ENCODE measurements at places on chromosomes 2 and 18.

GRCh38 chr2:30732876-30733275 is 74.4 kb downstream of the CAPN13 start:
- DNase-seq = no peak

DNA sequence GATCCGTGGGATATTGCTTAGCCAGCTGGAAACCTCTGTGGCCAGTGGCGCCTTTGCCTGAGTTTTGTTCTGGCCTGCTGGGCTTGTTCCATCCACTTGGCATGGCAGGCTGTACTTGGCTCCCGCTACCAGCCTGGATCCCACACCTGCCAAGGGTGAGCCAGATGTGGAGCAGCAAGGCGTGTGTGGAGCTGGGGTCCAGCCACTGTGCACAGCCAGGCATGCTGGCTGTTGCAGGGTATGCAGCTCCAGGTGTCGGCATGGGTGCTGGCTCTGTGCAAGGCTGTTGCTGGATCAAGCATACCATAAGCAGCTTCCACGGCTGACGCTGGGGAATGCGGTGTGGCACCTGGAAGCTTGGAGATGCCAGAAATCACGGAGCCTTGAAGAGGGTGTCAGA is 34.5 kb downstream of the PTPN4 start:
- no peak for DNase-seq

- DNase-seq = no peak
Observed at GRCh38 chr2:23681356-23682140, 245.4 kb downstream of the ATAD2B start.

DNA sequence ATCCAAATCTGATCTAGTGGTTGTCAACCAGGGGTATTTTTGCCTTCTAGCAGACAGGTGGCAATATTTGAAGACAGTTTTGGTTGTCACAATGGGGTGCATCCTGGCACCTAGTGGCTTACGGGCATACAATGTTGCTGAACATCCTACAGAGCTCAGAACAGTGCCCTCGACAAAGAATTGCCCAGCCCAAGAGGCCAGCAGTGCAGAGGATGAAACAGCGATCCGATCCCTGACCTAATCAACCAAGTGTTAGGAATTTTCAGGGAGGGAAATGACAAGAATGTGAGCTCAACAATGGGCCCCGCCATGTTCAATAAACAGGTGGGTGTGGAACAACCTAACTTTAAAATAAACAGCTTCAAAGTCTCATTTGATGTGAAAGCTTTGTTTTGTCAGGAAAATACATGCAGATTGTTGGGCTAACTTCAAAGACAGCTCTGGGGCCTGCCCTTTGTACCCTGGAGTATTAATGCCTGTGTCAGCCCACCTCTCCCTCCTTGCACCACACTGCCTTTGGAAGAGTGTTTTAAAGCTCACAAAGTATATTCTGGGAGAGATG is 22.5 kb upstream of the SCYGR5 start:
- no peak for DNase-seq

DNA sequence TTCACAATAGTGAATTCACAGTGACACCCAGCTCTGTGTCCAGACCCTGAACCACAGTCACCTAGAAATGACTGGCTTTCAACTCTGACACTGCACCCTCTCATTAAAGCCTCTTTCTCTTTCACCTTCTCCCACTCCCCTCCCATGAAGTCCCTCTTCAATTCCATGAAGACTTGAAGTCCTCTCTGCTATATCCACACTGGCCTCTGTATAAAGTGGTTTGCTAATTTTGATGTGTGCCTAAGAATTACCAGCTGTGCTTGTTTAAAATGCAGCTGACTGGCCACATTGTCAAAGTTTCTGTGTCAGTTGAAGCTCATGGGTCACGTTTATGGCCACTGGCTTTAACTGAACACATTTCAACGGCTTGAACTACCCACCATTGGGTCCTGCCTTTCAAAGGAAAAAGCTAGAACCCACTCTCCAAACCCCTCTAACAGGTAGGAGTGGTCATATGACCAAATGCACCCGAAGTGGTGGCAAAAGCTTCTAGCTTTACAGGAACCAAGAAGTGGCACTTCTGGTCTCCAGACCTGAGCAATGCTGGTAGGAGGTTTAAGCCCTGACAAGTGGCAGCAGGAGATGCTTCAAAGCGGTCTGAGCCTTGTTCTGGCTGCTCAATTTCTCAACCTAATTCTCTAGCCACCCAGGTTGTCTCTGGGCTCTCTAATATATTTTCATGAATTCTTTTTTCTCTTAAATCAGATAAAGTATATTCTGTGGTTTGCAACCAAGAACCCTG is 34.2 kb downstream of the B4GALT6 start:
- DNase-seq = peak; percentile 31

GRCh38 chr2:73176205-73176880 is 26.0 kb upstream of the NOTO start:
- peak; percentile 77 for DNase-seq

- no peak for DNase-seq
Observed at GRCh38 chr2:69225933-69226332, 161.1 kb downstream of the GFPT1 start.

GRCh38 chr2:17752892-17753802 is 463 bp downstream of the SMC6 start:
- DNase-seq = peak; percentile 70

GRCh38 chr2:85164145-85164569 is 31.0 kb downstream of the TCF7L1 start:
- DNase-seq = no peak

DNA sequence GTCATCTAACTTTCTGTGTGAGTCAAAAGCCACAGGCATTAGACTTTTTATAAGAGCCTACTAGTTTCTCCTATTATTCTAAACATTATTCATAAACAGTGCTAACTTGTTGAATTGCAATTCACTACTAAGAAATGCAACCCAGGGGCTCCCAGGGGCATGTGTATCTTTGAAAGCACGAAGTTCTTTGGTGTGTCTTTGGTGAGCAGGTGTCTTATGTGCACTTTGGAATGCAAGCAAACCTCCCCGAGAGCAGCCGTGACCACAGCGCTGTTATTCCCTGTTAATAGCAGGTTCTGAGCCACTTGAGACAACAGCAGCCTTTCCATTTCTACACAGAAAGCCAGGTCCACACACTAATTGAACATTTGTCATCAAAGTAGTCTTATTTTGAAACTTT is 123.5 kb downstream of the PRKRA start:
- DNase-seq = no peak

DNA sequence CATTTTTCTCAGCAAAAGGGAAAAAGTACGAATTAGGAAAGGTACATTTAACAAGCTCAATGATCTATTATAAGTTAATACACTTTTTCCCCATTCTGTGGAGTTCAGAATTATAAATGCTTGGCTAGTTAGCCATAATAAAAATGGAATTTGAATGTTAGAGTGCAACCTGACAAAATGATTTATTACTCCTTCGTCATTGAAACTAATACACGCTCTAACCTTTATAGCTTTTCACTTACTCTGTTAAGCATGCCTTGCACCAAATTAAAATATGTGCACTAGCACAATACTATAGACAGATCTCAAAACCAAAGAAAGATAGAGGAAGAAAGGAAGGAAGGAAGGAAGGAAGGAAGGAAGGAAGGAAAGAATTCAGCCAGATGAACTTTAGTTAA is 46.1 kb upstream of the FRZB start:
- no peak for DNase-seq

DNA sequence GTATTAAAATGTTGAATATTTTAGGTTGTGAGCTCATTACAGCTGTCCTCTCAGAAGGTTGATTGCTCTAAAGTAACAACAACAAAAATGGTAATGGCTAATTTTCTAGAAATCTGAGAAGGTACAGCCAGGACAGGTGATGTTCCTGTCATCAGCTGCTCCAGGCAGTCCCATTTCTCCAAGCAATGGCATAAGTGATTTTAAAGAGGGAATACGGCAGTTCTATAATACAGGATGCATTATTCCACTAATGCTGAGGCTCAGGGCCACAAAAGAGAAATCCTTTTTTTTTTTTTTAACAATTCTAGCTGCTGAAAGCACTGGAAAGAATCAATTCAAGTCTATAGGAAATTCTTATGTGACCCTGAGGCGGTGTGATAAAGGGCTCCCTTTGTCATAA is 199.9 kb downstream of the PMAIP1 start:
- no peak for DNase-seq

DNA sequence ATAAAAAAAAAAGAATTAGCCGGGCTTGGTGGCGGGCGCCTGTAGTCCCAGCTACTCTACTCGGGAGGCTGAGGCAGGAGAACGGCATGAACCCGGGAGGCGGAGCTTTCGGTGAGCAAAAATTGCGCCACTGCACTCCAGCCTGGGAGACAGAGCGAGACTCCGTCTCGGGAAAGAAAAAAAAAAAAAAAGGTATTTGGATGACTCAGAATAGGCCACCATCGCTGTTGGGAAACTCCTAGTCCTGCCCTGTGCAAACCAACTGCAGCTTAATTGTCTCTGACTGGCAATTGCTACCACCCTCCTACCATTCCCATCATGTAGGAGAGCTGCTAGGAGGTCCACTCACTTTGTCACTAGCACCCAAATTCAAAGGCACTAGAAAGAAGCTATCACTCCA is 43.5 kb downstream of the ATP8B1 start:
- DNase-seq = no peak

DNA sequence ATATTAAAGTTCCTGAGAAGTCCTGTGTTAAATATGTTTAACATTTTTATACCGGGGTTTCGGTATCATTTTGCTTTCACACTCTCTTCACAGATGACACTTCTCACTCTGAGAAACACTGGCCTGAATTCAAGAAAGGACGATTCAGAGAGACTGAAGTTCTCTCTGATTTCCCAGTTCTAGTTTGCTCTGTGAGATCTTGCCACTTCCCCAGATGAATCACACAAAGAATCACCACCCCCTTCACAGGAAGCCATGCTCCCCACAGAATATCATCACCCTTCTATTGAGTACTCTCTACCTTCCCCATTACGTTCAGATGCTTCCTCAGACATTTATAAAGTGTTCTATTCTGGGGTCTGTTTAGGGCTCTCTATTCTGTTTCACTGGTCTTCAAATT is 16.1 kb upstream of the CD207 start:
- no peak for DNase-seq

DNA sequence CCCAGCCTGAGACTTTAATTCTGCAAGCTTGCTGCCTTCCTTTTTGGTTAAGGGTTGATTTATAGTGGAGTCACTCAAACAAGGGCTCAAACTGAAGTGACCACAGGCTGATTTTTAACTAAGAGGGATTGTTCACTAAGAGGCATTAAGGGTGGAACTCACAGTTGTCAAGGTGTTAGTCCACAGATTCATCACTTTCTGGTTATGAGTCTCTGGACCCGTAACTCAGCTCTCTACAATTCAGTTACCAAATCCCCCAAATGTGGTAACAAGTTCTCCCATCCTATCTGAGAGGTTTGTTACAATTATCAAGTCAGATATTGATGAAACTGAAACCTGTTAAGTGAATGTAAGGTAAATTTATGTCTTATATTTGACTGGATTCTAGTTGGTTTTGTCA is 185.9 kb upstream of the KLHL14 start:
- DNase-seq = no peak

- no peak for DNase-seq
Observed at GRCh38 chr2:38170067-38170466, 94.1 kb upstream of the CYP1B1 start.

GRCh38 chr2:72198532-72199241 is 51.0 kb upstream of the CYP26B1 start:
- no peak for DNase-seq

GRCh38 chr2:134278553-134278952 is 24.7 kb downstream of the MGAT5 start:
- no peak for DNase-seq

GRCh38 chr18:64185987-64186386 is 37.1 kb upstream of the LINC00305 start:
- no peak for DNase-seq

DNA sequence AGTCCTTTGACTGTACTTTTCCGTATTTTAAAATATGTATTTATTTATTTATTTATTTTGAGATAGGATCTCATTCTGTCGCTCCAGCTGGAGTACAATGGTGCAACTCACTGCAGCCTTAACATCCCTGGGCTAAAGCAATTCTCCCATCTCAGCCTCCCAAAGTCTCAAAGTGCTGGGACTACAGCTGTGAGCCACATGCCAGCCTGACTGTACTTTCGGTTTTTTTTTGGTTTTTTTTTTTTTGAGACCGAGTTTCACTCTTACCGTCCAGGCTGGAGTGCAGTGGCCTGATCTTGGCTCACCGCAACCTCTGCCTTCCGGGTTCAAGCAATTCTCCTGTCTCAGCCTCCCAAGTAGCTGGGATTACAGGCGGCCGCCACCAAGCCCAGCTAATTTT is 28.9 kb upstream of the CCNYL1 start:
- DNase-seq = no peak

DNA sequence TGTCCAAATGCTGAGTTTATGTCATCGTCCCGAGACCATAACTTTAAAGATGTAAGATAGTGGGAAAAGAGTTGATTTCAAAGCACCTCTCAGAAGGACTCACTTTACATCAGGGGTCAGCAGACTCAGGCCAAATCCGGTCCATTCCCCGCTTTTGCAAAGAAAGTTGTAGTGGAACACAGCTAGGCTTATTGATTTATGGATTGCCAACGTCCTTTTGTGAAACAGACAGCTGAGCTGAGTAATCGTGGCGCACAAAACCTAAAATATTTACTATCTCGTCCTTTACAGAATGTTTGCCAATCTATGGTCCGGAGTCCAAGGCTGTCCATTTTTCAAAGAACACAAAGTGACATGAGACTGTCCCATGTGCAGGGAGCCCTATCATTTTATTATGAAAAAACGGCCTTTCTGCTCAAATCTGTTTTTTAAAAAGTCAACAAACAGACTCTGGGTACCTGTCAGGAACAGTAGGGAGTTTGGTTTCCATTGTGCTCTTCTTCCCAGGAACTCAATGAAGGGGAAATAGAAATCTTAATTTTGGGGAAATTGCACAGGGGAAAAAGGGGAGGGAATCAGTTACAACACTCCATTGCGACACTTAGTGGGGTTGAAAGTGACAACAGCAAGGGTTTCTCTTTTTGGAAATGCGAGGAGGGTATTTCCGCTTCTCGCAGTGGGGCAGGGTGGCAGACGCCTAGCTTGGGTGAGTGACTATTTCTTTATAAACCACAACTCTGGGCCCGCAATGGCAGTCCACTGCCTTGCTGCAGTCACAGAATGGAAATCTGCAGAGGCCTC is at the start of gene IL1RN:
TSS of gene IL1RN (plus strand) at position 754 of the 801 bp plus-strand sequence. CDS start at position 781, 27 bp downstream.
- no peak for DNase-seq

DNA sequence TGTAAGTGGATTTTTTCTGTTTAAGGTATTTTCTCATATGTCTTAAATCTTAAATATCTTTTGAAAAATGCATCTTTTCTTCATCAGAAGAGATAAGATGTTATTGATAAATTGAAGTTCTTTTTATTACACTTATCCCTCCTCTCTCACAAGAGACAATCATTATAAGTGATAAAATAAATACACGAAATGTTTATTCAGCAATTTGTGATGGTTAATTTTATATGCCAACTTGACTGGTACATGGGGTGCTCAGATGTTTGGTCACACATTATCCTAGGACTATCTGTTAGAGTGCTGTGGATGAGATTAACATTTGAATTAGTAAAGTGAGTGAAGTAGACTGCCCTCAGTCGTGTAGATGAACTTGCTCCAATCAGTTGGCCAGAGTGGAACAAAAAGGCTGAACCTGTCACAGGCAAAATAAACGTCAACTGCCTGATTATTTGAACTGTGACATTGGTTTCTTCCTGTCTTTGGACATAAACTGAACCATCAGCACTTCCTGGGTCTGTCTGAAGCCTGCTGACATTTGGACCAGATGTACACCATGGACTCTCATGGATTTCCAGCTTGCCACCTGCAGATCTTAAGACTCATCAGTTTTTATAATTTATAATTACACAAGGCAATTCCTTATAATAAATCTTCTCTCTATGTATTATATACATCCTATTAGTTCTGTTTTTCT is 1126.7 kb downstream of the LRP1B start:
- no peak for DNase-seq

GRCh38 chr18:47830772-47831171 is 99.7 kb downstream of the SMAD2 start:
- DNase-seq = no peak

Measured in OCI-M1 (cell line).